ENCODE measurements at places on chromosomes 7 and 10.

- DNase-seq, result no peak
These were observed 103.7 kb downstream of the DNAJB6 start for GRCh38 chr7:157440346-157441022.

GRCh38 chr7:127366680-127367079 lies 25.8 kb downstream of the ZNF800 start:
- DNase-seq, result no peak

- DNase-seq, result no peak
These were observed 64.8 kb upstream of the PAPSS2 start for GRCh38 chr10:87594864-87595263.

- DNase-seq, result no peak
These were observed 31.5 kb downstream of the CLIP2 start for GRCh38 chr7:74320645-74321221.

GRCh38 chr7:101866328-101866727 lies 48.9 kb downstream of the CUX1 start:
- no peak for DNase-seq

- no peak for DNase-seq
These were observed 24.4 kb downstream of the AKR1E2 start for GRCh38 chr10:4850397-4850796.

DNA sequence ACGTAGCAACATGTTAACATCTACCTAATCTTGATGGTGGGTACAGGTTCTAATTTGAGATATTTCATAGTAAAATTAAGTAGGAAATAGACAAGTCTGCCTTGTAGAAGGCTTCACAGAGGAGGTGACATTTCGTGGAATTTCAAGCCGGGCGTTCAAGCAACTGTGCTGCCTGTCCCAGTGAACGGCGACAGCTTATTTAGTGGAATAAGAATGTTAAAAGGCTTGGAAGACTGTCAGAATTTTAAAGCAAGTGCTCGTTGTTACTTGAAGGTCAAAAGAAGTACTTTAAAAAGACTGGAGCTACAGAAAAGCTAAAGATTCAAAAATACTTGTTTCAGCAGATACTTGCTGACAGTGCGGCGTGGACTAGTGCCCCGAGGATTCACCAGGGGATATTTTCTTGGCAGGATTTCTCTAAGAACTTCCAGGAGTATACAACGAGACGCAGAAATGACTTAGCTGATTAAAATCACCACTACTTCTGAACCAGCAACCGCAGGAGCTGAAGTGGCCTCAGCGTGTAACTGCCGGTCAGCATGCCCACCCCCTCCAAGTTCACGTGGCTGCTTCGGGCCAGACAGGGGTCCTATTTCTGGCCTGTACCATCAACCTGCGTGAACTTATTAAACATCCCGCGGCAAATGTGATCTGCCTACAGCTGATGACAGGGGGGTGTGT lies 46.5 kb downstream of the CTBP2 start:
- DNase-seq, result no peak

DNA sequence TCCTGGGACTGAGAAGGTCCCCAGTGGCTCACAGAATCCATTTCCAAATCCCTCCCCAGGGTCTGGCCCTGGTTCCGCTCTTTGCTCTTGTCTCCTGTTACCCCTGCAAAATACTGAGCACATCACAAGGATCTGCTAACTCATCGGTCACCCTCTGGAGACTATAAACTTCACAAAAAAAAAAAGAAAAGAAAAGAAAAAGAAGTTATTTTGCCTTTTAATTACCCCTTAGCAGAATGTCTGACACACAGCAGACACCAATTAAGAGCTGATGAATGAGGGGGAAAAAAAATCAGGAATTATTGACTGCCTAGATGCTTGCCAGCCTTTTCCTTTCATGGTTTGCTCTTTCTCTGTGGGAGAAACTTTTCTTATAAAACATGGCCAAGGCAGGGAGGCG lies 578.7 kb downstream of the GRID1 start:
- DNase-seq, result no peak

GRCh38 chr10:95214369-95214768 lies 20.3 kb downstream of the ACSM6 start:
- DNase-seq, result no peak

DNA sequence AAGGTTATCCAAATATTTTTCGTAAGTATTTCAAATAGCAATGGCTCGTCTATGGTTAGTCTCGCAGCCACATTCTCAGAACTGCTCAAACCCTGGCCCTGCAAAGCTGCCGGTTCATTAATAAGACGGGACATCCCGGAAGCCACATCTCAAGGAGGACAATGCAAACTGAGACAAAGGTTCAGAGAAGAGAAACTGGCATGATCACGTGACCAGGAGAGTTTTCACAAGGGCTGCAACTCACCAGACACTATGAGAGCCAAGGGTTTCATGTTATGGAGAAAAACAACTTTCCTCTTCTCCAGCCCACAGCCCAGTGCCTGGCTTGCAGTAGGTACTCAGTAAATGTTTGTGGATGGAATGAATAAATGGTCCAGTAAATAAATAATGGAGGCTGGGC lies 5.0 kb upstream of the HSPA12A start:
- no peak for DNase-seq

DNA sequence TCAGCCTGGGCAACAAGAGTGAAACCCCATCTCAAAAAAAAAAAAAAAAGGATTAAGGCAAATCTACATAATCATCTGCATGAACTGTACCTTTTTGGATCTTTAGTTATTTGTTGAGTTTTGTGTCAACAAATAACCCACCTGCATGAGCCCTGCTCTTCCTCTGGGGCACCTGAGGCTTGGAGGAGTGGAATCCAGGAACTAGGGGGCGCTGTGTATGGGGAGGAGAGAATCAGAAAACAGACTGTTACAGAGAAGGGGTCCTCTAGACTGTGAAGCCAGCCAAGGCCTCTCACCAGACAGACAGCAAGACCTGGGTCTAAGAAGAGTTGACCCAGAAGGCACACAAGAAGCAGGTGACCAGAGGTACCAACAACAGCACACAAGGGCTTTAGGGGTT lies 682.8 kb upstream of the NRP1 start:
- no peak for DNase-seq

DNA sequence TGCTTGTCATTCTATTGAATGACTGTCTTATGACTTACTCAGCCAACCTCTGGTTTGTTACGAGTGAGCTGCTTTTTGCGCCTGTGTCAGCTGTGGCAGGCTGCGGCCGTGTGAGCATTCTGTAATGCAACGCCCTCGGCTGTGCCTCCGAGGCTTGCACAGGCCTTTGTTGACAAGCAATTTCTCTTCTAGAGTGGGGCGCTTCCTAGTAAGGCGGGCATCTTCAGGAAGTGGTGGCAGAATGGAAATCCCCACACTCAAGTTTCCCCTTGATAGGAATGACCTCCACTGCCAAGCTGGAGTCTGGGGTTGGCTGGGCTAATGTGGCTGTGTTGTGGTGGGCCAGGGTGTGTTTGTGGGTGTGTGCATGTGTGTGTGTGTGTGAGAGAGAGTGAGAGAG lies 20.2 kb upstream of the TMEM178B start:
- DNase-seq, result no peak

GRCh38 chr7:113444261-113444660 lies 325.9 kb upstream of the SMIM30 start:
- DNase-seq, result no peak

DNA sequence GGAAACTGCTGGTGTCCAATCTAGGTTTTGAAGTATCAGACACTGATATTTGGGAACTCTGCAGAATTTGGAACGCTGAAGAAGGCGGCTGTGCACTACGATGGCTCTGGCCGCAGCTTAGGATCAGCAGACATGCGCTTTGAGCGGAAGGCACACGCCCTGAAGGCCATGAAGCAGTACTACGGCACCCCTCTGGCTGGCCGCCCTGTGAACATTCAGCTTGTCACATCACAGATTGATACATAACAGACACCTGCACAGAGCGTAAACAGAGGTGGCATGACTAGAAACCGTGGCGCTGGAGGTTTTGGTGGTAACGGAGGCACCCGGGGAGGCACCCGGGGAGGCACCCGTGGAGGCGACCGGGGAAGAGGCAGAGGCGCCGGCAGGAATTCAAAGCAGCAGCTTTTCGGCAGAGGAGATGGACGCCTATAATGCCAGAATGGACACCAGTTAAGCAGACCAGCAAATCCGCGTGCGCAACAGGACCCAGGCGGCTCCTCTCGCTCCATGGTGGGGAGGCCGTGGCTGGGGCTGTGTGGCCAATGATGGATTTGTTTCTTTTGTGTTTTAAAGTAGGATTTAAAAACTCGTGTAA lies 22.2 kb upstream of the CCL24 start:
- DNase-seq, result no peak

DNA sequence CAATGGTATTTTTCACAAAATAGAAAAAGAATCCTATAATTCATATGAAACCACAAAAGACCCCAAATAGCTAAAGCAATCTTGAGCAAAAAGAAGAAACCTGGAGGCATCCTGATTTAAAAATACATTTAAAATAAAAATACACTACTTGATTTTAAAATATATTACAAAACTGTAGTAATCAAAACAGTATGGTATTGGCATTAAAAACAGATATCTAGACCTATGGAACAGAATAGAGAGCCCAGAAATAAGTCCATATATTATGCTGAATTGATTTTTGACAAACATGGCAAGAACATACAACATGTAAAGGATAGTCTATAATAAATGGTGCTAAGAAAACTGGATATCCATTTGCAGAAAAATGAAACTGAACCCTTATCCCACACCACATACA lies 34.8 kb downstream of the CUBN start:
- no peak for DNase-seq

GRCh38 chr7:85001495-85002345 lies 185.1 kb downstream of the SEMA3D start:
- DNase-seq, result no peak

GRCh38 chr7:2104107-2104710 lies 128.5 kb downstream of the MAD1L1 start:
- DNase-seq, result no peak

GRCh38 chr7:67807826-67808225 lies 811.2 kb downstream of the TYW1 start:
- no peak for DNase-seq

DNA sequence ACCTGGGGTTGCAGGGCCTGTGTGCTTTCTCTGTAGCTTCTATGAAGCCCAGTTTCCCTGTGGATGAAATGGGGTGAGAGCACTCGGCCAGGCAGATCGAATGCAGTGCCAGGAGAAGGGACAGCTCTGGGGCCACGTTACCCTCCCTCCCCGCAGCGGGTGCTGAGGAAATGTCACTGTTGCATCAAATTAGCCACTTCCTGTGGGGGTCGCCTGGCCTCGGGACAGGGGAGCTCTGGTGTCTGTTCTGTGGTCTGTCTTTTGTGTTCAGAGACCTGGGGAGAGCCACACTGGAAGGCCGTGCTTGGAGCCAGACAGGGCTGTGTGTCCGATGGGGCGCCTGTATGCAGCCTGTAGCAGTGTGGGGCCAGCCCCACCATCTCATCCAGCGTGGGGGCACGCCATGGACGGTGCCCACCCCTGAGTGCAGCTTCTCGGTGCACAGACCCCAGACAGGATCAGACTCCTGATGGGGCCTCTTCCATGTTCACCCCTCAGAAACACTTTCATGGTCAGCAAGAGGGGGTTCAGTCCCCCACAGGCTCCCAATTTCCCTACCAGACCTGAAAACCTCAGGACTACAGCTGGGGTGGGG lies 13.6 kb downstream of the TTYH3 start:
- DNase-seq, result no peak

GRCh38 chr10:129049501-129049900 lies 417.5 kb upstream of the MGMT start:
- no peak for DNase-seq

- DNase-seq, result no peak
These were observed 15.6 kb downstream of the ALDH18A1 start for GRCh38 chr10:95640891-95641315.

DNA sequence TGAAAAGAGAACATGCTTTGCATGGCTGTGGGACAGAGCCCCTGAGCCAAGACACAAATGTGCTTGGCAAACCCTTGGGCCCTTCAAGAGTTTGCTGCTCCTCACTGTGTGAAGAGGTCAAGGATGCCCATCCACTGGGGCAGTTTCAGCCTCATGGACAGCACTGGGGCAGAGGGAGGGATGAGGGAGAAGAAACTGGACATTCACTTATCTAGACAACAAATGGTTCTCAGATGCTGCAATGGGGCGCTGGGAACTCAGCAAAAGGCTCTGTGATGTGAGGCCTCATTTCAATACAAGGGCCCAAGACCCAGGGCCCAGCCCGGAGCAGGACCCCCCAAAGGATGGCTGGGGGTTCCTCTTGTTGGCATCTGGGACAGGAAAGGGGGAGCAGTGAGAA lies 49.1 kb downstream of the EBF3 start:
- no peak for DNase-seq

- DNase-seq, result no peak
These were observed 656.8 kb upstream of the ANKRD30A start for GRCh38 chr10:36468620-36469019.

DNA sequence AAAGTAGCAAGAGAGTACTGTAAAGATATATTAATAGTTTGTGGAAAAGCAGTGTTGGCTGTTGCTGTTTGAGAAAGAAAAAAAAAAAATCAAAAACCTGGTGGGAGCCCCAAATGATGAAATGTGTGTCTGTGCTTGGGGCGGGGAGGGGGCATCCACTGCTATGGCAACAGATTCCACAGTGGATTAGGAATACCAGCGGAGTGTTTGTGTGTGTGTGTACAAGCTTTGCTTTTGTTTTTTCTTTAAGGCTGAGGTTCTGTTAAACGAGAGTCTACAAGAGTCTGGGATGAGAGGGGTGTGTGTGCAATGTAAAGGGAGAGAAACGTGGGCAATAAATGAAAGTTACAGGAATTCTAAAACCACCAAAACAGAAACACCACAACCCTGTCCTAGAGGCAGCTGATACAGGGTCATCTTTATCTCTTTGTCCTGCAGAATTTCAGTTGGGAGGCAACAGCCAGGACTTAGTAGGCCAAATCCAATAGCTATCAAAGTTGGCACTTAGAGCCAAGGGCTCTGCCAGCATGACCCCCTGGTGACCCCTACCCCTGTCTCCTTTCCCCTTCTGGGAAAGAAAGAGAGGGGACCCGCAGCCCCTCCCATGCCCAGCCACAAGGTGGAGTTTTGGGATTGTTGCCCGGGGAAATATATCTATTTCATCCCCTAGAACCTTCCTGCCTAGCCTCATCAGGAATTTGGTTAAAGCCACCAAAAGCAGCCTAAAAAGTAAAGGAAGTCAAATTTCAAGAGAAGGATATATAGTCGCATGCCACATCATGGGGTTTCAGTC lies 85.4 kb downstream of the OSBPL3 start:
- no peak for DNase-seq

DNA sequence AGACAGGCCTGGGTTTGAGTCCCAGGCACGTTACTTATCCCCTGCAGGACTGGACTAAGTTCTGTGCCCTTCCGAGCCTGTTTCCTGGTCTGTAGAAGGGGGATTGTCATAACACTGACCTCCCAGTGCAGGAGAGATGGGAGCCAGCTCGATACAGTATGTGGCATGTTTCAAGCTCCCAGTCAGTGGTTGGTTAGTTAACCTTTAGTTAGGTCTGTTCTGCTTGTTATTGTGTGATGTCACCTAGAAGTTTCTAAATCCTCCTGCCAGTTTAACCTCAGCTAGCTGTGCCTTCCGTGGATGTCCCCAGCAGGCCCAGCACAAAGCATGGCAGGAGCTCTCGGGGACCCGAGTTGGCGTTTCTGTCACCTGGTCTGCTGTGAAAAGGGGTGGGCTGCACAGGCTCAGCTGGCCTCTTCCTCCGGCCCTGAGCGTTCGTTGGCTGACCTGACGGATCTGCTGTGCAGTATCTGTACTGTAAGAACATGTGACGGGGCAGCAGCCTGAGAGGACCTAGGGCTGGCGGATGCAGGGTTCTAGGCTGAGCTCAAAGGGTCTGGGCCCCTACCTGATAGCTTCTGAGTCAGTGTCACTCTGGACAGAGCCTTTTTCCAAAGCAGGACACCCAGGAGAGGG lies 53.0 kb downstream of the SPOCK2 start:
- no peak for DNase-seq

- no peak for DNase-seq
These were observed 64.5 kb downstream of the PDIA4 start for GRCh38 chr7:148963583-148964482.

Data from pancreas (tissue), 10 donors.